ENCODE measurements at places on chromosomes 4 and X.

- no peak overlapping the region for H3K4me3 ChIP-seq
- H3K4me1 ChIP-seq = no peaks in the 10 kb centered on the region
- no peaks in the 10 kb centered on the region for H3K27me3 ChIP-seq
These were observed 23.7 kb downstream of the MAOA start for GRCh38 chrX:43679778-43680177.

DNA sequence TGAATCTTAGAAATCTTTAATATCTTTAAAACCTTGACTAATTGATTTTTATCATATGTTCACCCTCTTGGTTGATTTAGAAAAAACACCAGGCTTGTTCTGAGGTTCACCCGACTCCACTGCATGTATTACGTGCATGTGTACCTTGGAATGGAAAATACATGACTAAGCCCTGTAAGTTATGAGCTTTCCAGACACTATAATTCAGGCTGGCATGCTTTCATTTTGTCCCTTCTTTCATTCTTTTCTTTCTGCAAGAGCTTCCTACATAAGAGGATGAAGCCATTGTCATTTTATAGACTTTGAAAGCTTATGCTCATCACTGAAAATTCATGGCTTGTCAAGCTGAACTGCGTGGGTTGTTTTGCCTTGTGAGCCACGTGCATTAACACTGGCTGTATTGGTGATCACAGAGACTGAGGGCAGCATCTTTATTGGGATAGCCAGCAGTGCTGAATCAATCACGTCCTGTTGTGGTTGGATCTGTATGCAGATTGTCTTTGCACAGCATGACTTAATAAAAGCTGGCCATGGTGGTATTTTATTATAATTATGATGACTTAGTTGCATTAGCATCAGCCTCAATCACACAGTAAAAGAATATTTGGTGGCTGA lies 141.9 kb downstream of the SLIT2 start:
- H3K4me3 ChIP-seq = no peak overlapping the region
- 0 out of 2 replicates have a peak, but pooled peaks cover 5% of the 10 kb centered on the region for H3K27me3 ChIP-seq
- no peaks in the 10 kb centered on the region for H3K4me1 ChIP-seq
- H3K27ac ChIP-seq = no peak overlapping the region
- DNase-seq = no peak

DNA sequence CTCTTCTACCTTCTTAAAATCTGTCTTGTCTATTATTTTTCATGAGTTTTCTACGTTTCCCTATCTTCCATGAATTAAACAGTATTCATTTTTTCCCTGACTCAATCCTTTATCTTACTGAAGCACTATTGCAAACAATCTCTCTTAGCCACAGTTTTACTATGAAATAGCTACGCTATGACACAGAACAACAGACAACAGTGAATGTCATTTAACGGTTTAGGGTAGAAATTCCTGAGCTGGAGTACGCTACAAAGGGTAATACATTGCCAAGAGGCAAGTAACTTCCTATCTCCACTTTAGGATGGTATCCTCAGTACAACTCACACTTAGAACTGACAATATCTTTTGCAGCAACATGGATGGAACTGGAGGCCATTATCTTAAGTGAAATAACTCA lies 552.6 kb downstream of the INPP4B start:
- H3K4me3 ChIP-seq = no peak overlapping the region
- no peaks in the 10 kb centered on the region for H3K4me1 ChIP-seq
- DNase-seq = no peak
- H3K27me3 ChIP-seq = no peaks in the 10 kb centered on the region

- DNase-seq = no peak
- H3K36me3 ChIP-seq = no peaks in the 10 kb centered on the region
- H3K4me3 ChIP-seq = no peak overlapping the region
- no peak overlapping the region for H3K27ac ChIP-seq
These were observed 137.7 kb upstream of the ZIC3 start for GRCh38 chrX:137428221-137428661.

DNA sequence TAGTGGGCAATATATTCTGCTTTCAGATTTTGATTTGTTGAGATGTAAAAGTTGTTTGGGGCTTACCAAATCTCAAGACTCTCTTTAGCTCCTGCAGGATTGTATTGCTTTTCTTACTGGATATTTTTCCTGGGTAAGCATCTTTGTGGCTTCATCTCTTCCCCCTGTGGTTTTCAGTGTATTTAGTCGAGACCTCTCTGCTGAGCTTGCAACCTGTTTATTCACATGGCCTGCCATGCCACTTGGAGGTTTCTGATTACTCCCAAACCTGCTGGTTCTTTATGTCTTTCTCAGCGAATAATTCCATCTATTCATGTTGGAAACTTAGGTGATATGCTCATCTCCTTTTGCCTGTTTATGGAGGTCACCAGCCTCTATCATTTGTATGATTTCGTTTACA lies 10.9 kb downstream of the CCNG2 start:
- no peak for DNase-seq
- H3K4me3 ChIP-seq = no peak overlapping the region
- H3K36me3 ChIP-seq = no peaks in the 10 kb centered on the region
- no peak overlapping the region for H3K27ac ChIP-seq

GRCh38 chr4:86981789-86982188 lies 47.0 kb downstream of the AFF1 start:
- no peak for DNase-seq
- H3K36me3 ChIP-seq = no peaks in the 10 kb centered on the region
- no peaks in the 10 kb centered on the region for H3K27me3 ChIP-seq
- no peak overlapping the region for H3K27ac ChIP-seq
- H3K4me3 ChIP-seq = no peak overlapping the region
- H3K4me1 ChIP-seq = peaks cover 15% of the 10 kb centered on the region
